ENCODE measurements at places on chromosomes 7 and 10. TPM values are rescaled to one million over a fixed set of nuclear protein-coding genes. Genes with fewer than 3 reads are reported as not detected.

The MINPP1 gene
- total RNA-seq: 13.6 TPM

The NYAP1 gene
- 1.9 TPM for total RNA-seq

The NPSR1 gene
- not detected for total RNA-seq

The TLX1 gene
- total RNA-seq: not detected

The PRSS58 gene
- total RNA-seq: not detected

DNA sequence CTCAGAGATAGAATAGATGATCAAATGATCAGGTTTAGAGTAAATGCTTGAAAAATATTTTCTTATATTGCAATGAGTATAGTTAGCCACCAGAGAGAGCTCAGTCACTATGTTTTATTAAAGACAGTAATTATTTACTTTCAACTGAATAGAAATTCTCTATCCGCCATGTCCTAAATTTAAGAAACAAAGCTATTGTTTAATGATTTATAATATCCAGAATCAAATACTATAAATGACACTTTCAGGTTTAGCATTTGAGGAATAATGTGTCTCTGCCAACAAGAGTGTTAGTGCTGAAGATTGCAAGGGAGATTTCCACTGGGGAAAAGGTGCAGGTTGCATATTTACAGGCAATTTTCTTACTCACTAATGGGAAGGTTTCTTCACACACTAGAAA lies 184.7 kb downstream of the DGKB start:
- peak; percentile 57 for DNase-seq

- no peak for DNase-seq
Measured at GRCh38 chr7:105975770-105976417, 12.8 kb downstream of the CDHR3 start.

DNA sequence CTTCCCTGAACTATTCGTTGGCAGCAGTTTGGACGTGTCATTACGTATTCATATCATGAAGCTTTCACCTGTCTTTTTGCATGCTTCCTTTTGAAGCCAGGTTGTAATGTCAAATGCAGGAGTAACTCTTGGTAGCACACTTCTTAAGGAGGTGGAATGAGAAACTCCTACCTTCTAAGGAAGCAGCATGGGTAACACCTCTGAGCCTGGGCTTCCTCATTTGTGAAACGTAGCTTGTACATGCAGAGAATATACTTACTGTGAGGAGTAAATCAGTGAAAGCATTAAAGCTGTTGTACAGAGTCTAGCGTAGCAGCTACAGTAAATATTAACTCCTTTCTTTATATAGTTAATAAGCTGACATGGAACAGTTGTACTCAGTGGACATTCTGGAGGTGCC lies 21.1 kb downstream of the CUL1 start:
- no peak for DNase-seq

DNA sequence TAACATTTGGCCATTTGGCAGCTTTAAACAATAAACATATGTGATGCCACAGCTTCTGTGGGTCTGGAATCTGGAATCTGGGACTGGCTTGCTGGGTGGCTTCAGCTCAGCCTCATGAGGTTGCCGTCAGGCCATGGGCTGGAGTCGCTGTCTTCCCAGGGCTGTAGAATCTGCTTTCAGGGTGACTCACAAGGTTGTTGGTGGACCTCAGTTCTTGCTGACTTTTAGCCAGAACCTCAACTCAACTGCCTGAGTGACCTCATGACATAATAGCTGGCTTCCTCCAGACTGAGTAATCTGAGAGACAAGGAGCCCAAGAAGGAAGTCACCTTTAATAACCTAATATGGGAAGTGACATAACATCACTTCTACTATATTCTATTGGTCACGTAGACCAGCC lies 44.6 kb upstream of the TSPAN13 start:
- DNase-seq: peak; percentile 82

Measured in PC-3 (cell line).